ENCODE measurements at places on chromosomes 16 and 17. TPM values are rescaled to one million over a fixed set of nuclear protein-coding genes. Genes with fewer than 3 reads are reported as not detected.

Gene SGSM2
- 36.3 TPM for total RNA-seq

Gene AARSD1
- total RNA-seq: 27.5 TPM

Gene MRPS34
- 23.5 TPM for total RNA-seq

DNA sequence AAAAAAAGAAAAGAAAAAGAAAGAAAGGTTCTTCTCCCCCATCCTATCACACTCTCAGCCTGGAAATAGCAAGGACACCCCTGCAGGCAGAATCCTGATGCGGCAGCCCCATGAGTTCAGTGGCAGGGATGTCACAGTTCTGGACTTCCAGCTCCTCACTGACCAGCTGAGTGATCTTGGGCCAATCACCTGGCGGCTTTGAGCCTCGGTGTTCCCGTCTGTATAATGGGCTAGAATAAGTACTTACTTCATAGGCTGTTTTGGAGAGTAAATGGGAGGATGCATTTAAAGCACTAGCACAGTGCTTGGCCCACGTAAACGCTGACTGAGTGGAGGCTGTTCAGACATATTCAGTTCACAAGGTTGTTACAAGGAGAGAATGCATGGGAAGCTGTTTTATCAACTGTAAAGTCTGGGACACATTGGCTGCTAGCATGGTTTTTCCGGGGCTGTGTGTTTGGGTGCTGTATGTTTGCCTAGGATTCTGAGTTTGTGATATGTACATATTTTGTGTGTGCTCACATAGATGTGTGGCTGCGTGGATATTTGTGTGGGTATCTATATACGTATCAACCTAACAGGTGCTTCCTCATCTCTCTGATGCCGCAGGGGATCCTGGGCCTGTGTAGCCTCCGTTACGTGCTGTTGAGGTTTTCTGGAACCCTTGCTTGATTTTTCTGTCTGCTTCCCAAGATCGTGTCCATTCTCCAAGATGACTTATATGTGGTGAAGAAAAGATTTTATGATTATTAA lies 3.4 kb downstream of the BHLHA9 start:
- DNase-seq: no peak

DNA sequence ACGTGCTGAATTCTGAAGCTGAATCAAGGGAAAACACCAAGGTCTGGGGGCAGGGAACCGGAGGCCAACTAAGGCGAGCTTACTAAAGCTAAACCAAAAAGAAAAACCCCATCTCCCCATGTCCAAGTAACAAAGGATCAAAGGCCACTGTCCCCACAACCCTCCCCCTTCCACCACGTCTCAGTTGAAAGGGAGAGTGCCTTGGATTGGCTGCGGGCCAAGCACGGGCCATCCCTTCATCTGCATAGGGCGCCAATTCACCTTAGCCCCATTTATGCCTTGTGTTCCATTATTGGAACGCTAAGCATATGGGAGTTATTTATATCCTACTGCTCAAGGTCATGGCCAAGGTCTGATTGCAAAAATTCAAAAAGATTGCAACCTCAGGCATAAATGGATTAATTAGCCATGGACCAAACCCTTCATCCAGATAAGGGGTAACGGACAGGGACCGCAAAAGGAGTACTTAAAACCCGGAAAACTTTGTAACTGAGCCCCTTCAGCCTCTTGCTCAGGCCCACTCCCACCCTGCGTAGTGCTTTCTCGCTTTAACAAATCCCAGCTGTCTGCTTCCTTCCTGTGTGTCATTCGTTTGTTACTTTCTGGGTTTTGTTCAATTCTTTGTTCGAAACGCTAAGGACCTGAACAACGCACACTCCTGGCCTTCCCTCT lies 740 bp upstream of the ATP6V0D1 start:
- peak; percentile 78 for DNase-seq

DNA sequence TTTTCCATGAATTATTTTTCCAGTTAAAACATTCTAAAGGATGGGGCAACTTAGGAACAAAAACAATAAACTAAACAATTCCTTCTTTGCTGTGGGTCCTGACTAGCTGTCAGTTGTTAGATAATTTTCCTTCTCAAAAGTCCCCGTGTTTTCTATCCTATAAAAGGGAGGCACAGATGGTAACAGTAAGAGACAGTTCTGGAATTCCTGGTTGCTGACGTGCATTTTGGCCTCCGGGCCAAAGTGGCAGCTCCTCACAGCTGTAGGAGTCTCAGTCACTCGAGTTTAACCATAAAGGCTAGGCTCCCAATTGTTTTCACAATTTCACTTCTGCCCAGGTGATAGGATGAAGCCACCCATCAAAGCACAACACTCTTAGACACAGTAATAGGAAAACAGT lies 77.0 kb upstream of the ZNF423 start:
- DNase-seq: peak; percentile 64

DNA sequence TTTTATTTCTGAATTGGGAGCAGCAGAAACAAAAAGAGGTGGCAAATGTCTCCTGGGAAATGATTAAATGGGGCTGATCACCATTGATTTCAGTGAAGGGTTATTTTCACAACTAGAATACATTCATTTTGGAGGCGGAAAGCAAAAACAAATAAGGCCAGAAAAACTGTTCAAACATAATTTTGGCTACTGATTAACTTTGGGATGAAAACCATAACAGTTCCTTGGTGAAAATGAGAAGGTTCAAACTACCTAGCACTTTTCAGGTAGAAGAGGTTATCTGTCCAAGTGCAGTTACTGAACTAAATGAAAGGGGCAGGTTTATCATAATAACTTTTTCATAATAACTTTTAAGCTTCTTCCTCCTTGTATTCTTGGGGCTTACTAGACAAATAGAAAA lies 718.5 kb downstream of the CDH11 start:
- no peak for DNase-seq

GRCh38 chr17:1977583-1978395 lies 47.3 kb downstream of the RTN4RL1 start:
- DNase-seq: no peak

DNA sequence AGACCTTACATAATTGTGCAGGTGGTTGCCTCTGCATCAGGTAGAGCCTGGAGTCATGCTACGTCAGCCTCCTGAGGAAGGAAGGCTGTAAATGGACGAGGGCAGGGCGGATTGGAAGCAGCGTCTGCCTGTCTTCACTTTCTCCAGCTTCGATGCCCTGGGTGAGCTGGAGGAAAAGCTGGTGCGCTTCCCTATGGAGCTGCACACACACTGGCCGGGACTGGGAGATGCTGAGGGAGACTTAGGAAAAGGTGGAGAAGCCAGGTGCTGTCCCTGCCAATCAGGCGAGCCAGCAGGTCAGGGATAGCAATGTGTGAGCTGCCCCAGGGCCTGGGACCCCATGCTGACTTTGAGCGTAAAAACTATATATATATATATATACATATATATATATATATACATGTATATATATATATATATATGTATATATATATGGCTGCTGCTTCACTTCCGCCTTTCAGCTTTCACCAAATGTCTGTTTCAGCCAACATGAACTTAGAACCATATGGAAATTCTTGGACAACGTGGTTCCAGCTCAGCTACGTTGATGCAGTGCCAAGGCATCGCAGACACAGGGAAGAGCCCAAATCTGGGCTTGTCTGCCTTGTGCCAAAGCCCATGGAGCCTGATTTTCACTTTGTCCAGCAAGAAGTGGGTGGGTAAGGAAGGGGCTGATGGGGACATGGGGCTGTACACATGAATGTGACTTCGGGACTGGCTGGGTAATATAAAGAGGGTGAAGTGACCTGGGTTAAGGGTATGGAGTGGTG lies 71.5 kb upstream of the NKD1 start:
- DNase-seq: peak; percentile 43
